Hematopoietic multipotent progenitor cell treated with erythropoietin and hydrocortisone succinate and interleukin-3 and kit ligand, for 15 days (in vitro differentiated cells): ENCODE measurements at places on chromosomes 11 and 22.

GRCh38 chr11:130999992-131000770, 83.9 kb upstream of the SNX19 start:
- no peak for DNase-seq

- DNase-seq = peak; percentile 49
Measured at GRCh38 chr11:6926208-6927029, at the start of gene ZNF215. Gene ZNF215, plus strand, starts transcription at chr11:6926426. Its CDS starts 5,847 bp downstream, at chr11:6932273.

DNA sequence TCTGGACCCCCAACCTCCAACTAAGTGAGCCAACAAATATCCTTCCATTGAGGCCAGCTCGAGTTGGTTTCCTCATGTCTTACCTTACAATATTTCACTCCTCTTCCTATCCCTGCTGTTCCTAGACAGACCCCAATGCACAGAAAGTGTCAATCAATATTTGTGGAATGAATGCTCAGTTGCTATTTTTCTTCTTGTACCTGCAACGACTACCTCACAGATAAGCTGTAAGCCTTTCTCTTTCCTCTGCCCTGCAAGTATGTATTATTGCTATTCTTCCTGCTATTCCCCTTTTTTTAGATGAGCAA, 26.8 kb upstream of the CREB3L1 start:
- DNase-seq = no peak

DNA sequence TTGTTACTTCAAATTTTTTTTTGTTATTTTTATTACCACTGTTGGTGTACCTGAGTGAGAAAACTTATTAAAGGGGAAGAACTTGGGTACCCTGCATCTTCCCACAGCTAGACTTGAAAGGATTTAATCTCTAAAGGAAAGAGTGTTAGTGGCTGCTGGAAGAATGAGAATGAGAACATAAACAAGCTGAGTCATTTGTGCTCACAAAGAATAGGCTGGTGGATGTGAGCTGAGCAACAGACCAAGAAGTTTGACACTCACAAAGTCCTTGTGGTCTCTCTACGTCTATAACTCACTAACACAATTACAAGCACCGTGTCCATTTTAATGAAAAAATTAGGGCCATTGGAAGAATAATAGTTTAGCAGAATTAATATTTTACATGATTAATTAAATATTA, 217.6 kb upstream of the ANO5 start:
- no peak for DNase-seq

- no peak for DNase-seq
Measured at GRCh38 chr11:73991471-73992006, 8.9 kb upstream of the UCP2 start.

DNA sequence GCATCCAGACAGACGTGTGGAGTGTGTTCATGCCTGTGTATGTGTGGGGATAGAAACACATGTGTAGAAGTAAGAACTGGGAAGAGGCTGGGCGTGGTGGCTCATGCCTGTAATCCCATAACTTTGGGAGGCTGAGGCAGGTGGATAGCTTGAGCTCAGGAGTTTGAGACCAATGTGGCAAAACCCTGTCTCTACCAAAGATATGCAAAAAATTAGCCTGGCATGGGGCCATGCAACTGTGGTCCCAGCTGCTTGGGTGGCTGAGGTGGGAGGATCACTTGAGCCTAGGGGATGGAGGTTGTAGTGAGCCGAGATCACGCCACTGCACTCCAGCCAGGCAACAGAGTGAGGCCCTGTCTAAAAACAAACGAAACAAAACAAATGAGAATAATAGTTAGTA, 1166.6 kb downstream of the TBC1D22A start:
- no peak for DNase-seq

DNA sequence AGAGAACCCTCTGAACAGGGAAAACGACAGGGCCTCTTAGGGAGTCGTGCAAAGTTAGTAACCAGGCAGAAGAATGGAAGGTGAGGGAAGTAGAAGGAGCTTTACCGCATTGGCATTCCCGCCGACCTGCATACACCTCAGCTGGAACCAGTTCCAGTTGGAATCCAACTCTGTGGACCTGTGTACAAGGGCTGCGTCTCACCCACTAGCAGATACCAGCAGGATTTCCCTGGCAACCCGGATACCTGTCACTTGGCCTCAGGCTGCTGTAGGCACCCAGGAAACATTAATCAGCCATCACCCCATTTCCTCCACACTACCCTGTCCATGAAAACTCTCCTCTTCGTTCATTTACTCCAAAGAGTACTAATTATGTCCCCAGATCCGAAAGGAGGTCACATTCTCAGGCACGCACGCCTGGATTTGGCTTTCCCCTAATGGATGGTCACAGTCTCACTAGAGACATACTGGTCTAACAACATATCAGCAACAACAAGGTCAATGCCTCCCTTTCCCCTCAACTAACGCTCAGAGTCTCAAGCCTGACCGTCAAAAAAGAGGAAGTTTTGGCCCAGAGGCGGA, 842 bp downstream of the ARFGAP2 start:
- DNase-seq = no peak

GRCh38 chr11:129846508-129847335, 31.1 kb downstream of the TMEM45B start:
- no peak for DNase-seq

- DNase-seq = peak; percentile 20
Measured at GRCh38 chr11:71420455-71421241, 27.5 kb downstream of the DHCR7 start.

DNA sequence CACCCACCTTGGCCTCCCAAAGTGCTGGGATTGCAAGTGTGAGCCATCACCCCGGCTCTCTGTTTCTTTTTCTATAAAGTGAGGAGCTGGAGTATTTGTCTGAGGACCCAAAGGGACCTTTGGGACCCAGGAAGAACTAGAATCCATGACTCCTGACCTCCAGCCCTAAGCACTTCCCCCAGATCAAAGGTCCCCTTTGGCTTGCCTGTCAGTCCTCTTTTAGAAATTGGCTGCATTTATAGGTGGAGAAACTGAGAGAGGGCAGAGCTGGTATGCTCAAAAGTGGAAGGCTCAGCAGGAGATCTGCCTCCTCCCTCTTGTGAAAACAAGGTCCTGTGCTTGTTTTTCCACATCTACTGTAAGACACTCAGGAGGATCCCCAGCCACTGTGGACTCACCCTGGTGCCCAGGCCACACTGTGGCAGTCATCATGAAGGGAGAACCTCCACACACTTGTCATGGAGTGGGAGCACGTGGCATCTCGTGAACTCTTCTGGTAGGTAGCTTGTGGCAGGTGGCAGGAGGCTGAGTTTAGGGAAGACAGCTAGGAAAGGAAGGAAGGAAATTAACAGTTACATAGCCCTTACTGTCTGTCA, 12.4 kb upstream of the PLEKHA7 start:
- no peak for DNase-seq

- no peak for DNase-seq
Measured at GRCh38 chr11:96607864-96608558, 218.2 kb downstream of the JRKL start.

GRCh38 chr11:66619080-66619554, 2.7 kb downstream of the RBM14 start:
- no peak for DNase-seq

GRCh38 chr11:86517557-86517956, 142.9 kb downstream of the CCDC81 start:
- DNase-seq = no peak

DNA sequence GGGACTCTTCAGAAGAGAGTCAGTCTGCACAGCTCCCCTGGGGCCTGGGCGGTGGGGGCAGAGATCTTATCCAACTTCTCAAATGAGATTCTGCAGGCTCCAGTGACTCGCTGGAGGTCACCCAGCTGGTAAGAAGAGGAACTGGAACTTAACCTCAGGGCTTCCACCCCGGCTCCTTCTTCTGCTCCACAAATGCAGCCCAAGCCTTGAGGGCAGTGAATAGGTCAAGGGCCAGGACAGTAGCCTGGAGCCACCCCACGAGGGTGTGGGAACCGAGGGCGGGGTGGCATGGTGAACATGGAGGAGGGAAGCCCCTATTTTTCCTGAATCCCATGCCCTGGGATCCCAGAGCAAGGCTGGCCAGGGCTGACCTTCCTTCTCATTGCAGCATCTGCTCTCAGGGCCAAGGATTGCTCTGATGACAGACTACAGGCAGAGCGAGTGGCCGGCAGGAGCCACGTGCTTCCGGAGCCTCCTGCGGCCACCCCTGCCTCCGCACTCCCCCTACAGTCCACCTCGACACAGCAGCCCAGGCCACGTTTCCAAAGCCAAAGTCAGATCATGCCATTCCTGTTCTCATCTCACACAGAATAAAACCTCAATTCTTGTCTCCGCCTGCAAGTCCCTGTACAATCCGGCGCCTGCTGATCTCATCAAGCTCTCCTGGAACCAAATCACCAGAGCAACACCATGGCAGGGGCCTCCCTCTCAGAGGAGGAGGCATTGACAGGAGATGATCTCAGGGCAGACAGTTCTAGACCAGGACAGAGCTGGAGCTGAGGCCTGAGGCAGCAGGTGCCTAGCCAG, 21.1 kb upstream of the UPK3A start:
- DNase-seq = no peak

DNA sequence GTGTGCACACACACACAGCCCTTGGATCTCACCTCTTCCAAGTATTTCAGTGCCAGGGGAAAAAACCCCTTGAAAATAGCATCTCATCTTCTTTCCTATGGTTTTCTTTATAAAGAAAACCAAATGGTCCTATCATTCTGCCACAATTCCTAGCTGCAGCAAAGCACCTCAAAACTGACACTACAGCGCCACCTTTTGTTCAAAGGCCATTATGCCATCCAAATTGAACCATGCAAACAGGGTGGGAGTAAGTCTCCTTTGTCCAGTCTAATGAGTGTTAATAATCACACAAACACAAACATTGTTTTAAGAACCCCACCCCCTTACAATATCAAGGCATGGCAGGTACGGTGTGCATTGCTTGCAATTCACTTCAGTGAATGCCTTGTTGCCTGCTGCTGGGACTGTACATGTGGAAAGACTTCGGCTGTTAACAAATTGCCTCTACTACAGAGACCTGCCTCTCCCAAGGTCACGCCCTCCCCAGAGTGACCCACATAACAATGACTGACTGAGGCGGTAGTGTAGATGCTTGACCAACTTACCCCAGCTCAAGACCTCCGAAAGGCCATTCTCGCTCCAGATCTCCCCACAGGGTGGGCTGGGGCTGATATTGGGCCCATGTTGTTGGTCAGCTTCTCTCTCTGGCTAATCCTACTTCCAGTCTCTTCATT, 31.7 kb downstream of the FAM181B start:
- DNase-seq = peak; percentile 21

- DNase-seq = no peak
Measured at GRCh38 chr11:1197886-1198560, 24.8 kb upstream of the MUC5B start.

DNA sequence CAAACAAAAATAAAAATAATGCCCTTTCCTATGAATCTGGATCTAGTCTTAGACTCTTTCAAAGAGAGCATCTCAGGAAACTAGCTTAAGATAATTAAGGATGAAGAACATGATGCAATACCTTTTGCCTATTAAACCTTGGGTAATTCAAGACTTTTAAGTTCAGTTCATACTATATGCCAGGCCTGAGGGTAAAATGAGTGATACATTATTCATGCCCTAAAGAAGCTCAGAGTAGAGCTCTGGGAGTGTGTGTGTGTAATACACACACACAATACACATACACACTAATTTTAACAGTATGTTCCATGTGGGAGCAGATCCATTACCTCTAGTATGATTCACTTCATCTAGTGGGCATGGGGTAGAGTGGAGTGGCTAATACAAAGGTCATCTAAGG, 651.4 kb upstream of the CHORDC1 start:
- DNase-seq = no peak

- DNase-seq = no peak
Measured at GRCh38 chr11:79375818-79376550, 64.8 kb downstream of the TENM4 start.

GRCh38 chr11:72817966-72818365, 3.8 kb downstream of the ATG16L2 start:
- DNase-seq = no peak

DNA sequence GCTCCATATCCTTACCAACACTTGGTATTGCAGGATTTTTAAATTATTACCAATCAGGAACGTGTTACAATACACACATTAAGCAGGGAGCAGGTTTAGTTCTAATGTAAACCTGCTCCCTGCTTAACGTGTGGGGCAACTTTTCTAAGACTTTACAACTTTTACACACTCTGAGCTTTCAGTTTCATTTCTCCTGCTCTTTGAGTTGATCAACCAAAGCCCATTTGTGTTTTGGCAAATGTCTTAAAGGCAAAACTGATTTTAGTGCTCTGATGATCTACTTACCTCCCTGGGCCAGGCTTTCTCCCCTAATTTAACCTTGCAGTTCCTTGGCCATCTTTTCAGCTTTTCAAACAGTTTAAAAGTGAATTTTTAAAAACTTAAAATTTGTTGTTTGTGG, 70.9 kb downstream of the ZBTB44 start:
- DNase-seq = peak; percentile 27

- no peak for DNase-seq
Measured at GRCh38 chr22:41818011-41818410, 14.9 kb upstream of the SREBF2 start.

- DNase-seq = peak; percentile 94
Measured at GRCh38 chr11:62881579-62882430, 1.1 kb downstream of the SLC3A2 start.

- DNase-seq = no peak
Measured at GRCh38 chr11:46345131-46345597, 2.1 kb upstream of the DGKZ start.

GRCh38 chr11:121699801-121700200, 247.0 kb upstream of the SORL1-AS1 start:
- no peak for DNase-seq

- no peak for DNase-seq
Measured at GRCh38 chr22:31244046-31244942, 32.2 kb downstream of the LIMK2 start.

- no peak for DNase-seq
Measured at GRCh38 chr11:68835328-68835727, 6.4 kb downstream of the CPT1A start.

DNA sequence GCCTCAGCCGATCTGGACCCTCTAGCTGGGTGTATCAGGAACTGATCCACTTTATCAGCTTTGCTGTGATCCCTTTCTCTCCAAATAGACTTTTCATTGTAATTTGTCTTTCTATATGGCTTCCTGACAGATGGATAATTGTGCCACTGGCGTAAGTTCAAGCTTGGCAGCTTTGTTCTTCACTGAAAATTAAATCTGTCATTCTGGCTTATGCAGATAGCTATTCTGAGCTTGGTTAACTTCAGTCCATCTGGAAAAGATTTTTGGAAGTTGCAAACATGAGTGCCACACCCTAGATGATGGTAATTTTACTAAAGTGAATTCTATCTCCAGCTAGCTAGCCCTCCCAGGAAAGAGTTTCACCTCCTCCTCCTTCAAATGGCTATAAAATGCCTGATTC, 8.1 kb downstream of the OR5A2 start:
- DNase-seq = no peak
